ENCODE measurements at places on chromosomes 11 and 22.

DNA sequence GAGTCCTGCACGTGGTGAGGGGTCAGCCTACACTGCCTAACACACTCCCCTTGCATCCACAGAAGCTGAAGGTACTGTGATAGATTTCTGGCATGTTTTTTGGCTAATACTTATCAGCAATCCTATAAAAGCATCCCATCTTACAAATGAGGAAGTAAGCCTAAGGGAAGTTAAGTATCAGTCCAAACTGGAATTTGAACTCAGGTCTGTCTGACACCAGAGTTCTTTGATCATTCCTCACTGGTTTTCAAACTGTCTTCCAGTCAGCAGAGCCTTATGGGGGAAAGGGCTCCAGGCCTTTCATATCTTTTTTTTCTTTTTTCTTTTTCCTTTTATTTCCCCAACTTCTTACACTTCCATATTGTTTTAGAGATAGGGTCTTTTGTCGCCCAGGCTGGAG is 105.6 kb downstream of the RBFOX2 start:
- no peak for DNase-seq

DNA sequence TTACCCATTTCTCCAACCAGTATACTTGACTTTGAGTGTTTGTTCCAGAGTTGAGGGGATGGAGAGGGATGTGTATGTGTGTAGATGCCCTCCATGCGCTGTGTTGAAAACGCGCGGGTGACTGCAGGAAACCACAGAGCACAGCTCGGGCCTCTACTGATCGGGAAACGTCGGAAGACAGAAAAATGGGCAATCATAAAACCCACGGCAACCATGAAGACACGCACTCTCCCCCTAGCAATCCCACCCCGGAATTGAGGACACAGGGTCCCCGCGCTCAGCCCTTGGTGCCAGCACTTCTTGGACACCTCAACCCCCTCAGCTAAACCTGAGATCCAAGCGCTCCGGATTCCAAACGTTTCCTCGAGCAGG is 251 bp upstream of the UQCC3 start:
- DNase-seq = no peak

DNA sequence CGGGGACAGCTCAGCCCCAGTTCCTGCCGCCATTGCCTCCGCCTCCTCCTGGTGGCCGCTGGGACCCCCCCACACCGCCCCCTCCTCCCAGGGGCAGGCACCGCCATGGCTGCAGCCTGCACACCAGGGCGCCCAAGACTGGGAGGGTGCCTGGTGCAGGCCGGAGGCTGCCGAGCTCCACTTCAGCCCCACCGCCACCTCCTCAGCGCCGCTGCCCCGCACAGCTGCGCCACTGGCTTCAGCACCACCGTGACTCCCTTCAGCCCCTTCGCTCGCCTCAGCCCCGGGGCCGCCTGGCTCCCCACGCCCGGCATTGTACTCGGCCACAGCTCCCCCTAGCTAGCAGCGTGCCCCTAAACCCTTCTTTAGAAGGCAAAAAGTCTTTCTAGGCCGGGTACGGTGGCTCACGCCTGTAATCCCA is 131.1 kb downstream of the CRYBB2 start:
- no peak for DNase-seq

DNA sequence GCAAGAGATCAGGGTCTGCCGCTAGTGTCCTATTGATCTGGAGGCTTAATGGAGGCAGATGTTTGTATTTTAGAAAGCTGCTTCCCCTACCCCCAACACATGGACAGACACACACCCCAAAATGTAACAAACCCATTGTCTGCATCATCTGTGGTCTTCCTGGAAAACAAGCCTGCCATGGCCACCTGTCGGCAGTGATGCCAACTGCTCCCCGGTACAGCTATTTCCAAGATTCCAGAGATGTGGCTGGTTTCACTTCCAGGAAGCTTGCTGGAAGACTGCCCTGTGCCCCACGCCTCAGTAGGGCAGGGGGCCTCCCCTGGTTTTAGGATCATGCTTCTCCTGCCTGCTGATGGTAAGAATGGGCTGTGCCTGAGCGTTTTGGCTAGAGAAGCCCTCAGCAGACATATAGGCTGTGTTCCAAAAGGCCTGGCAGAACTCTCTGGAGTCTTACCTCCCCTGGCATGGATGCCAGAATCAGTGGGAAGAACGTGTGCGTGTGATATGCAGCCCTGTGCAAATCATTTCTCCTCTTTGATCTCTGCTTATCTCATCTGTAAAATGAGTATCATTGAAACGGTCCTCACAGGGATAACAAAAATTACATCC is 108.6 kb downstream of the FBXO7 start:
- DNase-seq = no peak

- no peak for DNase-seq
Observed at GRCh38 chr22:39631381-39632286, 61.1 kb downstream of the CACNA1I start.

DNA sequence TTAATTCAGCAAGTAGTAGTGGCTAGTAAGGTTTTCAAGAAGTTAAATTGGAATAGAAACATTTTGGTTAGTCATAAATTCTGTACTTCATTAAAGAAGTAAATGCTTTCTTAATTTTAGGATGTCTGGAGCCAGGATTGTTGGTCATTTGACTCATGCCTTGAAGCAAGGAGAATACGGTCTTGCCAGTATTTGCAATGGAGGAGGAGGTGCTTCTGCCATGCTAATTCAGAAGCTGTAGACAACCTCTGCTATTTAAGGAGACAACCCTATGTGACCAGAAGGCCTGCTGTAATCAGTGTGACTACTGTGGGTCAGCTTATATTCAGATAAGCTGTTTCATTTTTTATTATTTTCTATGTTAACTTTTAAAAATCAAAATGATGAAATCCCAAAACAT is 25.8 kb downstream of the ACAT1 start:
- no peak for DNase-seq

DNA sequence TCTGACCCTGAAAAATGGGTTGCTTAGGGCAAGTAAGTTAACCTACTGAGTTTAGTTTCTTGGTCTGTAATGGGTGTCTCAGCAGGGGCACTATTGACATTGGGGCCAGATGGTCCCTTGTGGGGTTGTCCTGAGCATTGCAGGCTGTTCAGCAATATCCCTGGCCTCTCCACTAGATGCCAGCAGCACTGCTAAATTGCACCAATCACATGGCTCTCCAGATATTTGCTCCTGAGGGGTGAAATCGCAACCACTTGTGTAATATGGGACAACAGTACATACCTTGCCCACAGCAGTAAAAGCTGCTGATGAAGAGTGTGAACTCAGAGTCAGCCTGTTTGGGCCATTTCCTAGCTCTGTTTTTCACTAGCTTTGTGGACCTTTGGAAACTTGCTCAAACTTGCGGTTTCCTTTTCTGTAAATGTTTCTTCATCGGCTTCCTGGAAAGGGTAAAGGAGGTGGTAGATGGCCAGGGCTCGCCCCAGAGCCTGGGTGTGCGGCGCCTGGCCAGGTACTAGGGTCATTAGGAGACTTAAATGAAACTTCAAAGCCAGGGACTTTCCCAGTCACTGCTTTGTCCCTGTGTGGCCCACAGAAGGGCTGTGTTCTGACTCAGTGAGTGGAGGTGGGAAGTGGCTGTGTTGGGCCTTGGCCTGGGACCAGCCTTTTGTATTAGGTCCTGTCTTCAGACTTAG is 13.0 kb downstream of the NCF4 start:
- no peak for DNase-seq

- DNase-seq = no peak
Observed at GRCh38 chr11:129315781-129316579, 59.7 kb upstream of the BARX2 start.

GRCh38 chr22:20147237-20147988 is 3.4 kb downstream of the CCDC188 start:
- no peak for DNase-seq

DNA sequence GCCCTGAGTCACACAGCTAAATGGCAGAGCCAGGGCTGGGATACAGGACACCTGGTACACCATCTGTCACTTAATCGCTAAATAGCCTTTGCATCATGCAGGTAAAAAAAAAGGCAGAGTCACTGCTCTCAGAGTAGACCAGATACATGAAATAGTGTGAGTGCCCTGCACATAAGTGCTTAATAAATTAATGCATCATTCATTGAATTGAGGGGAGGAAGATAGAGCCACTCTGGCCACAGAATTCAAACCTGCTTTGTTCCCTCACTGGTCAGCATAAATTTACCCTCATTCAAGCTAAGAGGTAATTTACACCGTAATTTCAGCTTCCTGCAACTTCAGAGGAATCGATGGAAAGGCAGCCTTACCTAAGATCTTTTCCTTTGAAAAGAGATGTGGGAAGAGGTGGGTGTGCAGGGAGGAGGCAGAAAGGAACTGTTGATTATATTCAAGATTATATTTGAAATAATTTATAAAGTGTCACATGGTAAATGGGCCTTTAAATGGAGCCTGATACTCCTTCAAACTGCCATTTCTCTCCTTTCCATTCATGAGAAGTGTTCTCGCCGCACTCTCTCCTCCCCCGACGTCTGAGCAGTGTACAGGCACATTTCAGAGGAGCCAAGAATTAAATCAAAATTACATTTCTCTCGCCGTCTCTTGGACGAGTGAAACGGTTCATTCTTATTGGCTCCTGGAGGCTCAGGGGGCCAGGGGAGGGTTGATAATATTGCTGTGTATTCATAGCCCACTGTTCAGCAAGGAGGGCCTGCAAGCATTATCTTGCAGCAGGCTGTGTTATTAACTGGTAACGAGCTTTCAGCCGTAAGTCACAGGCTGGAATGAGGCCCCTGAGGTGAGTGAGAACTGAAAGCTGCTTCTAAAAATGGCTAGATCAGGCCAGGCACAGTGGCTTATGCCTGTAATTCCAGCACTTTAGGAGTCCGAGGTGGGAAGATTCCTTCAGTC is 52.2 kb upstream of the HMGXB4 start:
- no peak for DNase-seq

DNA sequence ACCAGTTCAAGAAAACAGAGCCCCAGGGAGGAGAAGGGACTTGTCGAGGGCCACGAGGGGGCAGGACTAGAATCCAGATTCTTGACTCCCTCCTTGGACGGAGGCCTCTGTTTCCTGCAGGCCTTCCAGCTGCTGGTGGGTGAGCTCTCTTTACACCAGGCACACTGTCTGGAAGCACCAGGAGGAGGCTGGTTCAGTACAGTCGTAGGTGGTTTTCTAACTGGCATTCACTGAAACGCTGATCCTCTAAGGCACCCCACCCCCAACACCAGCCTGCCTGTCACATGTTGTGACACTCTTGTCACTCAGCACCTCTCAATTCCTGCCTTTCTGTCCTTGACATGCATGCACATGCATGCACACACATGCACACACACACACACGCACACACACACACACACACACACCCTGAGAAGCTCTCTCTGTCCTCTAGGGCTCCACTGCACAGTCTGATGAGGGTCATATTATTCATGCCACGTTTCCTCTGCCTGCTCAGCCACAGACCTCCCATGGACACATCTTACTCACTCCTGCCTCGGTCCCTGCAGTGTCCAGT is 751 bp downstream of the MS4A10 start:
- DNase-seq = no peak

DNA sequence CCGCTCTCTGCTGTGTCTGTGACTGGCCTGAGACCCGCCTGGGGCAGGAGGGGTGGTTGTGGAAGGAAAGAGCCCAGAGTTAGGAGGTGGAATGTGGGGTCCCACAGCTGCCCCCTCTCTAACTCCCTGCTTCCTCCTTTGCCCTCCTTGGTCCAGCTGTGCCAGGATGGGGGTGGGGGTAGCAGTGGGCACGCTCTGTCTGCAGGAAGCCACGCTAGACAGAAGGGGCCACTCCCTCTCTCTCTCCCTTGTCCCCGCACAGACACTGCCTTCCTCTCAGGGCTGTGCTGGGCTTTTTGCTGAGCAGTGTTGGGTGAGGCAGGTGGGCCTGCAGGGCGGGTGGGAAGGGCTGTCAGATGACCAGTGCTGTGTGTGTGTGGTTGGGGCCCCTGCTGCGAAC is 2.0 kb upstream of the SOX10 start:
- no peak for DNase-seq

DNA sequence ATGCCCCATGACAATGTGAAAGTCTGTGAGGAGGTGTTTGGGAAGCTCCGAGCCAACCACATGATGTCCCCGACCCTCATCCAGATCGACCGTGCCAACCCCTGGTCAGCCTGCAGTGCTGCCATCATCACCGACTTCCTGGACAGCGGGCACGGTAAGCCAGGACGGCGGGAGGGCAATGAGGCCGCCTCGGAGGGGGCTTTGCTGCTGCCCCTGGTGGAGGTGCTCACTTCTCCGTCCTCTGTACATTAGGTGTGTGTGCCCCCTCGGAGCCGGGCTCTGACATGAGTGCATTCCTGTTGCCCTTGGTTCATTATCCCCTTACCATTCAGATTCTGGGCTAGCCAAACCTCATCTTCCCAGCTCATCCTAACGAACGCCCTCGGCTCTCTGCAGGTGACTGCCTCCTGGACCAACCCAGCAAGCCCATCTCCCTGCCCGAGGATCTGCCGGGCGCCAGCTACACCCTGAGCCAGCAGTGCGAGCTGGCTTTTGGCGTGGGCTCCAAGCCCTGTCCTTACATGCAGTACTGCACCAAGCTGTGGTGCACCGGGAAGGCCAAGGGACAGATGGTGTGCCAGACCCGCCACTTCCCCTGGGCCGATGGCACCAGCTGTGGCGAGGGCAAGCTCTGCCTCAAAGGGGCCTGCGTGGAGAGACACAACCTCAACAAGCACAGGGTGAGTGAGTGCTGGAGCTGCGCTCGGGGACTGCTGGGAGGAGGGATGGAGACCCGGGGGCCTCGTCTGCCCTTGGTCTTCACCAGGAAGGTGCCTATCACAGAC is 13.8 kb downstream of the ADAMTS15 start:
- no peak for DNase-seq

DNA sequence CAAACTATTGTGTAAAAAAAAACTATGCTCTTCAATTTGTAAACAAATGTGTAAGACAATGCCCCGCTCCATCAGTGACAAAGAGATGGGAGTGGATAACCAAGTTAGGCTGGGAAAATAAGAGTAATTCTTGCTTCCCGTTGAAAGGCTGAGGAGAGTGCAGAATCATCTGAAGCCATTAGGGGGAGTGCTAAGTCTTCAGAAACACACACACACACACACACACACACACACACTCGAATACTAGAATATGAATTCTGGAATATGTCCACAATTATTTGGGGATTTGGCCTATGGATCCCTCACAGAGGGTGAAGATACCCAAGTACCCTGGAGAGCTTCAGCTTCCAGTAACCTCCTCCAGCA is 27.8 kb upstream of the ROBO3 start:
- DNase-seq = no peak

GRCh38 chr11:66619080-66619554 is 2.7 kb downstream of the RBM14 start:
- DNase-seq = no peak

DNA sequence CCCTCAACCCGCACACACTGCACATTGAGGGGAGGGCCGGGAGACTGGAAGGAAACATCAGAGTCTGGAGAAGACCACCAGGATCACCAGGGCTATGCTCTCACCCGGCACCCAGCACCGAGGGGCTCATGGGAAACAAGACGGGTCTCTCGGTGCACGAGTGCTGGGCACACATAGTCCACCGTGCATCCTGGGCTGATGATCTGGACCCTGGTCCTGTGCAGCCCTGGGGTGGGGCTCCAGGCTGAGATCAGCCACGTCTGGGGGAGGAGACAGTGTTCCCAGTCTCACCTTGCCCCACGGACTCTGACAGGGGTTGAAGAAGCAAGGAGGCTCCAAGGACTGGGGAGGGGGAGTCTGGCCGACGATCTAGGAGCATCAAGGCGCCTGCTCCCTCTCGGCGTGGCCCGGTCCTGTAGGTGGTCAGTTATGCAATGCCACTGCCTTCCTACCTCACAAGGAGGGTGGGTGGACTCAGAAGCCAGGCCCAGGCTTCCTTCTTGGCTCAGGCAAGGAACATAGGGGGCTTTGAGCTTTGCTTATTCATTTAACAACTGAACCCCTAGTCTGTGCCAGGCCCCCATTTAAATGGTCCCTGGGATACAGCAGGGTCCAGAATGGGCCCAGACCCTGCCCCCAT is 11.4 kb upstream of the CD81 start:
- DNase-seq = no peak

All from stimulated activated CD8-positive, alpha-beta memory T cell treated with anti-CD3 and anti-CD28 coated beads, Interleukin-2, amount 100 ng/mL, for 1 hour (primary cell).